ENCODE measurements at places on chromosomes 2 and 18.

GRCh38 chr2:48525269-48525943 is 4.5 kb upstream of the STON1 start:
- no peak for DNase-seq

DNA sequence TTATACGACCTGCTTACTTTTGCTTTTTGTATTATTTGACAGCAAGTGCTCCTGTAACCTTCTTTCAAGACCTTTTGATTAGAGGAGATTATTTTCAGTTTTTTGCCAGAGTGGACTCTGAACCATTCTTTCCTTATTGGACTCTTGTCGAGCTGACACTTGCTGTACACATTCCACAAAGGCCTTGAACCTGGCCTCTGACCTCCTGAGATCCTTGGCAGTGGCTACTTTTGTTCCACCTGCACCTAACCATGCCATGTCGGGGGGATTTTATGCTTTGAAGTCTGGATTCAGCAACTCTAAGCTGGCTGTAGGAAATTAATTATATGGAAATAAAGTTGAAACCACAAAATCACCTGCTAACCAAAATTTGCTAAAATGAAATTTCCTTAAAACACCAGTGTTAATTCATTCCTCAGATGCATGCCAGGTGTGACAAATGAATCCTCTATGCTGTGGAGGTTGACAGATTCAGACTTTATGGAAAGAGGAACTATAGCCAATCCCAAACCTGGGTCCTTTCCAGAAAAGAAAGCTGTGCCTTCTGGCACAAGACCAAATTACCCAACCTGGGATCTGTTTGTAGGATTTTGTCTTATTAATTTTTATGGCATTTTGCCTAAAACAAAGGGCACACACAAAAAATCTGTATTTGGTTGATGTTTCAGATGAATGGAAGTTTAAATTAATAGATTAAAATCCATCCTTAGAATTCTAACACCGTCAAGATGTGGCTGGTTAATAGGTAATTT is 110.4 kb downstream of the CDC42EP3 start:
- no peak for DNase-seq

GRCh38 chr18:26479065-26479680 is 69.2 kb downstream of the KCTD1 start:
- DNase-seq = no peak

- no peak for DNase-seq
Observed at GRCh38 chr2:233142355-233142897, 82.3 kb downstream of the INPP5D start.

DNA sequence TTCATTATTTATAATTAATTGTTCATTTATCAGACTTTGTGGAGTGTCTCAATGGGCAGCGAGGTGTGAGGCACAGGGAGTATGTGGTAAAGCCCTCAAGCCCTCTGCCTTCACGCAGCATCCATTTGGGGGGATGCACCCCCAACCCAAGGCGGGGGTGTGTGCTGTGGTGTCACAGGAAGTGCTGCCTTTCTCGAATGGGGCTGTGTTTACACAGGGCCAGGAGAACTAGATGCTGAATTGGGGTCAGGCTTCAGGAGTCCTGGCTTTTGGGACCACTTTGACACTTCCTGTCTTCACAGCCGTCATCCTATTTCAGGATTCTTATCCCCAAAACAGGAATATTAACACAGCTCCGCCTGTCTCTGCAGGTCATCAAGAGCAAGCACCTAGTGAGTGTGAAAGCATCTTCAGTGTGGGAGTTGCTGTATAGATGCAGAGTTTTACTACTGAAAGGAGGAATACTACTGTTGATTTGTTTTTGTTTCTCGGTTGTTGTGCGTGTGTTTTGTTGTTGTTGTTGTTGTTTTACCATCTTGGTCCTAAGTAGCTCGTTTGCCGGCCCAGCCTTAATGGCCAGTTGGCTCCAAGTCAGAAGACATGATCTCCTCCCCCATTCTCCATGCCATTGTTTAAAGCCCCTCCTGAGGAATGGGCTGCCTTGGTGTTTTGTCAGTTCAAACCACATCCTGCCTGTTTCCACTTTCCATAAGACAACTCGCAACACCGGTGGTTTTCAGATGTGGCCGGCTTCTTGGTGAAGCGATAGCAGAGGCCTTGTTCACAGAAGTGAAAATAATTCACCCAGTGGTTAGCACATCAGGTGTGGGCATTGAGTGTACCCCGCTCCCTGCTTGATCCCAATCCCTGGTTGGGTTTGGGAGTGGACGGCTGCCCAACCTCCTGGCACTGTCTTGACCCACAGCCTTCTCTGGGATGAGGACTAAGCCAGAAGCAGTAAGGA is 221.3 kb downstream of the BCL2 start:
- no peak for DNase-seq

DNA sequence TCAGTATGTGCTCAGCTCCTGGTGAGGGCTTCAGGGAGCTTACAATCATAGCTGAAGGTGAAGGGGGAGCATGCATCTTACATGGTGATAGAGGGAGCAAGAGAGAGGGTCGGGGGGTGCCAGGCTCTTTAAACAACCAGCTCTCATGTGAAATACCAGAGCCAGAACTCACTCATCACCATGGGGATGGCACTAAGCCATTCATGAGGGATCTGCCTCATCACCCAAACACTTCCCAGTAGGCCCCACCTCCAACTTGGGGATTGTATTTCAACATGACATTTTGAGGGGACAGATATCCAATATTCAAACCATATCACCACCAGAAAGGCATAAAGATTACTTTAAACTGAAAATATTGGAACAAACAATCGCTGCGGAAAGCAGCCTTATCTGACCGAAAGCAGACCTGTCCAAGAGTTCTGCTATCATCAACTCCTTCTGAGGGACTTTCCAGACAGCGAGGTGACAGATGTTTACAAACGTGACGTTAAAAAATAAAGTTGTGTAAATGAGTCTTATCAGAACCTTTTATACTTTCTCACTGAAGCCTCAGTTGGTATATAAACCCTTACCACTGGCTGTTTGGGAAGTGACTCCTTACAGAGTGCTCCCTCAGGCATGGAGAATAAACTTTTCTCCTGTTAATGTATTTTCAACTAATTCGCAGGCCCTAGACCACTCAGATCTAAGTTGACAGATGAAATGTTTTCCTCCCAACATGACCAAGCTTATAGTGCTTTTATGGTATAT is 35.5 kb upstream of the PTH2R start:
- no peak for DNase-seq

DNA sequence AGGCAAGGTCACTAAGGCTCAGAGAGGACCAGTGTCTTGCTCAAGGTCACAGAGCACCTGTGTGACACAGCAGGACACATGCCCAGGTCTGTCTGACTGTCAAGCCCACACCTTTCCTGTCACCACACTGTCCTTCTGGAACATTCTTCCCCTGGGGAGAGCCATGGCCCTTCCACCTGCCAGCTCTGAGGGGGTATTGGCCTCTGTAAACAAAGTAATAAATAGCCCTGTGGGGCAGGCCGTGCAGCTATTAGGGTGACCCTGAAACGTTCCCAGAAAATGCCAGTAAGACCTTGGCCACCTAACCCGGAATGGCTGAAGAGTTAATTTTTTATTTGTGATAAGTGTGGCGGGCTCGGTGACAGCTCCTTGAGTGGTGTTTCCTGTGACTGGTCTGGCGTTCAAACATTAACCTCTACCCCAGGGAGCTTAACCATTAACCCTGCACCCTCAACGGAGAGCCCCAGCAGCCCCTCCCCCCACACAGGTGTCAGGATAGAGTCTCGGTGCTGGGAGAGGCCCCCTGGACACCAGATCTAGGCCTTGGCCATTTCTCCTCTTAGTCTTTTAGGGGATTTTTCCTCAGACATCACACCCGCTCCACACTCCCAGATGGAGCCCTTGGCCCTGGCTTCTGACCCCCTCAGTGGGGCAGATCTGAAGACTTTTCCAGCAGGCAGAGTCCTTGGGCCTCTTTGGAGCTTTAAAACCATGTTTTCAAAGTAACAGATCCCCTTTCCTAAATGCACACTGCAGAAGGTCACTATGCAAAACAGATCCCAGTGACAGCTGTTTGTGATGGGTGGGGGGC is 36.6 kb downstream of the SCTR start:
- DNase-seq = no peak

- no peak for DNase-seq
Observed at GRCh38 chr2:41600460-41600859, 447.4 kb upstream of the PKDCC start.

DNA sequence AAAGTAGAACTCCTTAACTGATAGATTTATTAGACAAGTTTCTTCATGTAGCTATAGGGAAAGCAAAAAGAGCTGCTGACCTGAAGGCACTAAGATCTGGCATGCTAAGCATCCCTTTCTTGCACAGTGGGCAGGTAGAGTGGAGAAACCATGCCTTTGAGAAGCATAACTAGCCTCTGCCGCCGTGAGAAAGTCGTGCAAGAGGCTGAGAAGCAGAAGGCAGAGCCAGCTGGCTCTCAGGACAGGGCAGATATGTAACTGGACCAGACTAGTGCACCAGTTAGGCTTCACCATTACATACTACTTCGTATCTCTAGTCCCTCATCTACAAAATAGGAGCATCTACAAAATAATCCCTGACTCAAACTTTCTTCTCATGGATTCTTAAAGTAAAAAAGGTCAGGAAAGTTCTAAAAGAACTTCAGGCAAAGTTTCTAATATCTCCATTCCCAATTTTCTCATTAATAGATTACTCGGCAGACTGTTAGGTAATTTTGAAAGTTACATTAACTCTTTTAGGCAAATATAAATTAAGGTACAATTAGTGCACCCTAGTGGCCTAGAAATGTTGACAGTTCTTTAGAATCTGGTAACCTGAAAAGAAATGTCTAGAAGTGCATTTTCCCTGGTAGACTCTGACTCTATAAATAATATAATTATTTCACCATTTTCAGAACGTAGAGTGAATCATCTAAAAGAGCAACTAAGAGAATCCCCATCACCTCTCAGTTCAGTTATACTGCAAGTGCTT is 10.3 kb downstream of the ERBB4 start:
- no peak for DNase-seq

DNA sequence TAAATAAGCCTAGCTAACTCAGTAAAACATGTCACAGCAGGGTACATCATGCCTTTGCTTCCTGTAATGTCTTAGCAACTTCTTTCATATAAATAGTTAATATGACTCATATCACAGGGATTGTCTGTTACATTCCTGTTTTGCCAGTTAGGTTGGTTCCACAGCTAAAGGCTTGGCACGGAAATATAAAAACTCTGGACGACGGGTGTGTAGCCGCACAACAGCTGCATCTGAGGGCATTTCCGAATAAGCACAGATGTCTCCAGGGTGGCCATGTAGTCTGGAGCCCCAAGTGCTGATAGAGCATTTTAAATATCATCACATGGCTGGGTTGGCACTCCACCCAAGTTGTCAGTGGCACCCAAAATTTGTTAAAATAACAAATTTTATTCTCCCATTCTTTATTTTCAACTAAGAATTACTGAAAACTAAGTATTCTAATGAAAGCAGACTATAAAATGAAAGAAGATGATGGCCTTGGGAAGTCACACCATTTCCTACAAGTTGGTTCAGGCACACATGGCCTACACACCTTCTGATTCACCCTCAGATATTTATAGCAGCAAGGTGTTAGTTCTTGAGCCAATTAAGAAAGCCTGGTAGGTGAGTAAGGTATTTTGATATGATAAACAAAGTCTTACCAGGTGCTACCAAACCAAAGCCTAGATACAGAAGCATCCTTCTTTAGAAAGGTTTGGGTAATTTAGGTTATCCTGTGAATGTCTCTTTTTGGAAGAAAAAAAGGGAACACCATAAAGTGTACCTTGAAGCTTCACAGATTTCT is 61.8 kb upstream of the STK17B start:
- DNase-seq = peak; percentile 82

DNA sequence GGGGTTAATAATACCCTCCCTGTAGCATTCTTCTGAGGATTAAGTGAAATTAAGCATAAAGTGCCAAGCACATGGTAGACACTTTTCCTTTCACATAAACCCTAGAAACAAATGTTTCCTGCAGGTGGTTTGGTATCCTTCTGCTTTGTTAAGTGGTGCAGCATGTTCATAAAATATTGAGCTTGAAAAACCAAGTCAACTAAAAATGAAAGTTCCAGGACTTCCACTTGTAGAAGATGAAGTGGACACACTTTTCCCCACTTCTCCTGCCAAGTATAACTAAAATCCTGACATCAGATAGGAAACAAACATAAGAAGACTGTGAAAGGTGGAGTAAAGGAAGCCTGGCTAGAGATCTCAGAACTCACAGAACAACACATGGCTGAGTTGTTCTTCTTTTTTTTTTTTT is 90.5 kb downstream of the COLEC12 start:
- no peak for DNase-seq

- DNase-seq = no peak
Observed at GRCh38 chr18:2913398-2914005, 66.7 kb downstream of the EMILIN2 start.

DNA sequence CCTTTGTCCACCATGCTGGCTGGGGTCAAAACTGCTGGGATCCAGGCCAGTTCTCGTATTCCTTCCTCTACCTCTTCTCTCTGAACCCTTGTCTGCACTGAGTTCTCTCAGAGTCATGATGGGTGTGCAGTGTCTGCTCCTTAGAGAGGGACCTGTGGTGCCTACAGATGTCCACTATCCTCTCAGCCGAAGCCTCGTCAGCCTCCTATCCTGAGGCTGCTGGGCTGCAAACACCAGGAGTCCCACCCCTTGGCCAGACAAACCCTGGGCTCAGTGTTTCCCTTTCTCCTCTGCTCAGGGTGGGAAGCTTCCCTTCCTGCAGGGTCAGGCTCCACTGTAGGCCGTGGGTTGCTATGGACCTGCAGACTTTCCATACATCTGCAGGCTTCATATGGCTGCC is 2.3 kb downstream of the INPP5D start:
- DNase-seq = no peak

DNA sequence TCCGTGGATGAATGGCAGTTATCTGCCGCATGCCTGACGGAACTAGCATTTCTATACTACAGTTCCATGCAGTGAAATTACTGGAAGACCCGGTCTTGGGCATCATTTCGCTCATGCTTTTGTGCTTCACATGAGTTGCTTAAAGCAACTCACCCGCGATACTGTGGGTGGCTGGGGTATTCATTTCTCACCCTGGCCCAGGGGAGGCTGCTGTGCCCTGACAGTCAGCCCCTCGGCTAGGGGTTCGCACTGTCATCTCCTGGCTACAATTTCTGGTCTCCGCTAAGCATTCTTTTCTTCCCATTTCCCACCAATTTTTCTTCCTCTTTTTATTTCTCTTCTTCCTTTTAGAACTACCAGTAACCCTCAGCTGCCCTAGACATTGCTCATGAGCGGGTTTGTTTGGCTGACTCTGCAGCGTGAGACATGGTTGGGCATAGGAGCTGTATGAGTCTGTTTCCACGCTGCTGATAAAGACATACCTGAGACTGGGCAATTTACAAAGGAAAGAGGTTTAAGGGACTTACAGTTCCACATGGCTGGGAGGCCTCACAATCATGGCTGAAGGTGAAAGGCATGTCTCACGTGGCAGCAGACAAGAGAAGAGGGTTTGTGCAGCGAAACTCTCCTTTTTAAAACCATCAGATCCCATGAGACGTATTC is 16.5 kb upstream of the CNDP2 start:
- DNase-seq = no peak

- DNase-seq = no peak
Observed at GRCh38 chr2:207066791-207067460, 98.8 kb downstream of the KLF7 start.

DNA sequence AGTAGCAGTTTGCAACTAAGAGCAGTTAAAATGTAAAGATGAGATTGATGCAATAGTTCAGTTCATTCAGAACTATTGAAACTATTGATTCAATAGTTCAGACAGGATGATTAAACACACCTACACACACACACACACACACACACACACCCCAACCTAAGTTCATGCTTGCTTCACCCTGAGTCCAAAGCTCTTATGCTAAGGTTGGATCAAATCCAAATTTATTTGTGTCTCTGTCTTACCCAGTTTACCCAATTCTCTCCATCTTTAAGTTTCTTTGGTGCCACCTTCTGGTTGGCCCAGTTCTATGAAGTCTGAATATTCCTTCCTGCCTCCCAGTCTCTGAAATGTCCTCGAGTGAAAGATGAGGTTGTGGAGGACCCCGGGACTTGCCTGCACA is 5.1 kb downstream of the SERPINB8 start:
- no peak for DNase-seq
